ENCODE measurements at places on chromosomes 12 and 14. TPM values are rescaled to one million over a fixed set of nuclear protein-coding genes. Genes with fewer than 3 reads are reported as not detected.

The C14orf132 gene
- total RNA-seq: 2.4 TPM

The MIP gene
- total RNA-seq: 0.55 TPM

The LTB4R gene
- total RNA-seq: 3.8 TPM

The NELL2 gene
- 0.15 TPM for total RNA-seq

The MYBPC1 gene
- total RNA-seq: 0.66 TPM

The TAS2R42 gene
- total RNA-seq: not detected

The KRT85 gene
- not detected for total RNA-seq
